CD4-positive, alpha-beta T cell treated with Interleukin-10 for 1 hour (primary cell): ENCODE measurements at places on chromosomes 5 and 9.

- no peak for DNase-seq
These were observed 141.5 kb upstream of the FBXL17 start for GRCh38 chr5:108523360-108523759.

DNA sequence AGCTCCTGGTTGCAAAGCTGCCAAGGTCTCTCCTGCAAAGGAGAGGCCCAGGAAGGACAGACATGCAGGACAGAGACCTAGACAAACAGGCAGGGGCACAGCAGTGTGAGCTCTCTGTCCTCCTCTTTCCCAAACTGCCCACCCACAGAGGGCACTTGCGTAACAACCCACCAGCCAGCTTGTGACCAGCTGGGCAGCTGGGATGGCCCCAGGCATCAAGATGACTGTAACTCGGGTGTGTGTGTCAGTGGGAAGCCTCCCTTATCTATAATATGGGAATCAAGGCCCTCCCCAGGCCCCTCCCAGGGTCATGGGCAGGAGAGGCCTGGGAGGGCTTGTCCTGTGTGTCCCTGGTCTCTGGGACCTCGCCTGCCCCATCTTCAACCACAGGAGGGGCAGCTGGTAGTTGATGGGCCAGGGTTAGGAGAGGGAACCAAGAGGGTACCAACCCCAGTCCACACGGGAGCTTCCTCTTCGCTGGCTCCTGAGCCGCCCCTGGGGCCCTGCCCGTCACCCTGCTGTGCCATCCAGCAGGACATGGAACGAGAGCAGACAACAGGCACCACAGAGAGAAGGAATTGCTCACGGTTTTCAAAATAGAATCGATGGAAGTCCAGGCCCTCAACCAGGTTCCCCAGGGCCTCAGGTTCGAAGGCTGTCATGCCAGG, 37.9 kb downstream of the SLC6A7 start:
- DNase-seq, result no peak

GRCh38 chr5:61582205-61582820, 250.3 kb downstream of the ZSWIM6 start:
- no peak for DNase-seq

DNA sequence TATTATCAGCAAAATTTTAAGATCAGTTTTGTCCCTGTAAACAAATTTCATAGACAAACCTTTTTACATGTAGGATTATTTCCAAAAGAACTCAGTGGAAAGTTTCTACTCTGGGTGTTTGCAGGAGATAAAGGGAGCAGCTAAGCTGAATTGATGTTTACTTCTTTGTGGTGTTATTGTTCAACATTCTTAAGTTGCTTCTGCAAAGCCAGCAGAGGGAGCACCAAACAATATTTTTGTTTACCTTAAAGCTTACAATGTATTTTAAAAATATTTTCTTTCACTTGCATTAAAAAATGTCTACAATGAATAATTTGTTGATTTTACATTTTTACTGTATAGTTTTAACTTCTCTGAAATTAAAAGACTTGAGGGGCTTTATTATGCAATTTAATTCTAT, 135.4 kb downstream of the ATG10 start:
- DNase-seq, result no peak

GRCh38 chr5:14234204-14234603, 91.1 kb downstream of the TRIO start:
- DNase-seq, result no peak

- DNase-seq, result no peak
These were observed 300.2 kb downstream of the NTRK2 start for GRCh38 chr9:84969736-84970135.

DNA sequence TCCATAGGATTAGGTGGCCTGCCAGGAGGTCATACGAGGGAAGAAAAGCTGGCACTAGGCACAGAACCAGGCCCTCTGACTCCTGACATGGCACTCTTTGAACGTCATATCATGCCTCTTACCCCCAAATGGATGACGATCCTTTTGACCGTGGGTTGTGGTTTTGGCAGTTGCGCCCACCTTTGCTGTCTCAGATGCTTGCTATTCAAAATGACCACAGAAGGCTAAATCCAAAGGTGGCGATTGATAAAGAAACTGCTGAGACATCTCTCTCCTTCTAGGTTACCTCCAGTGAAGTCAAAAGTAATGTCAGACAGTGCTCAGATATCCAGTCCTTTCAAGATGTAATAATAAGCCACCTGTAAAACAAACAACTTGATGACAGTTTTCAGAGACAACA, 385.0 kb downstream of the EFNA5 start:
- DNase-seq, result no peak

DNA sequence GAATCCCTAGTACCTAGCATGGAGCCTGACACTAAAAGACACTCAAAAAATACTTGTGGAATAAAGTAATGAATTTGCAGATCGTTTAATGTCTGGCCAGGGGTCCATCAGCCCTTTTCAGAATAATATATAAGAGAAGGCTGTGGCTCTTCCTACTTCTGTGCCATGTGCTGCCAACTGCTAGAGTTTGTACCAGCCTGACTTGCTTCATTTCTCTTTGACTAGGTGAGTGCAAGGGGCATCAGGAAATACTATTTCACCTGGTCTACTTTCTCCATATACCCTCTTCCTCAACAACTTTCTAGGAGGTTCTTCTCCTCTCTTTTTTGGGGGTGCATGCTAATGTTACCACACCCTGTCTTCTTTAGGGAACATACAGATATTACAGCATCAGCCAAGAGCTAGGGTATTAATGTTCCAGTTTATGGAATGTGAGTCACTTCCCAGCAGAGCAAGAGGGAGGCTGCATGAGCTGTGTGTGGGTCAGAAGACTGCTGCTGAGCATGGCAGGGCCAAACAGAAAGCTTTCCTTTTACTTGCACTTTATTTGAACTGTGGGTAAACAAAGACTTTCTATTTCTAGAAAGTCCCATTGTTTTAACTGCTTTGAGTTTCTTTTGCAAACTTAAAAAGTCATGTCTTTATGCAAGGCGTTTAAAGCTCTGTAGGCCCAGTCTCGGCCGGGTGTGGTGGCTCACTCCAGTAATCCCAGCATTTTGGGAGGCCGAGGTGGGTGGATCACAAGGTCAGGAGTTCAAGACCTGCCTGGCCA, 158.9 kb downstream of the ADAMTSL1 start:
- DNase-seq, result no peak

- no peak for DNase-seq
These were observed 2.5 kb downstream of the SLC6A18 start for GRCh38 chr5:1227667-1228066.

DNA sequence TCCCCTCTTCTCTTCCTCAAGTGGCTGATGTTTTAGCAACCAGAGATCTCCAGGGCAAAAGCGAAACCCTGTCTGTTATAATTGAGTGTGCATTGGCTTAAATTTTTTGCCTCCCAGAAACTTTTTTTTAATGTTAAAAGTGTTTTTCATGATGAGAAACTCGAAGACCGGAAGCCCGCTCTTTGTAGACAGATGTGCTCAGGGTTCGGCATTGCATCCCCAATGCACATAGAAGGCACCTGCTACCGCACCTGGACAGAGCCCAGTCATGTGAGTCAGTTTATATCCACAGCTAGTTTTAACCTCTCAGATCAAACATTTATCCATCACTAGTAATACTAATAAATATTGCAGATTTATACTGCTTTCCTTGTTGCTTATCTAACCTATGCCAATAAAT, 19.5 kb upstream of the NADK2 start:
- no peak for DNase-seq

DNA sequence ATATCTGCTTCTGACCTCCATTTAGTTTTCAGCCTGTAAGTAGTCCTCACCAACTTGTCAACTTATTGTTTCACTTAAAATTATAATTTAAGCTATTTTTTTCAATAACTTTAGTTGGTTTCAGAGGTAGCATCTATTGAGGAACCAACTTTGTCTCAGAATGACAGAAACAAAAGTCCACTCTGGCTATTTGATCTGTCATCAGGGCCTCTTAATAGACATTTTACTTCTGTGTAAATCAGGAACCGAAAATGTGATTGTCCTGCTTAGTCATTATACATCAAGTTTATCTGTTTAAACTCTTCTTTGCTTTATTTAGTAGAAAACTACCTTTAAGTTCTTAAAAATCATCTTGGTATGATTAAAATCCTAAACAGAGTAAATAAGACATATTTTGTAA, 820.8 kb upstream of the EDIL3 start:
- no peak for DNase-seq

GRCh38 chr9:86275962-86276361, 6.4 kb downstream of the ISCA1 start:
- no peak for DNase-seq

GRCh38 chr9:100927763-100928162, 100.8 kb upstream of the PLPPR1 start:
- DNase-seq, result no peak

DNA sequence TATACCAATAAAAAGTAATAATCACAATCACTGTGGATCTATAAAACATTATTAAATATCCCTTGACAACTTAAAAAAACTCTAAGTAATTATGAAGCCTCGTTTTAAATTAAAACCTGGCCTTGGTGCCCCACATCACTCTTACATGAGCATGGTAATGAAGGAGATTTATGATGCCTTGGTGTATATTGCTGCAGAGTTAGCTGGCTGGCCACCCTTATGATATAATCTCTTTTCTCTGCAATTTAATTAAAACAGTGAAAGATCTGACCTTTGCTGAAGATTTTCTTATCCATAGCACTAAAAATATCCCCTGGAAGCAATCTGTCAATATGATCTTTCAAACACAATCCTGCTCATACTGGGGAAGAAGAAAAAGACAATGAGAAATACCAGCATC, 48.8 kb upstream of the PCSK1 start:
- DNase-seq, result no peak

DNA sequence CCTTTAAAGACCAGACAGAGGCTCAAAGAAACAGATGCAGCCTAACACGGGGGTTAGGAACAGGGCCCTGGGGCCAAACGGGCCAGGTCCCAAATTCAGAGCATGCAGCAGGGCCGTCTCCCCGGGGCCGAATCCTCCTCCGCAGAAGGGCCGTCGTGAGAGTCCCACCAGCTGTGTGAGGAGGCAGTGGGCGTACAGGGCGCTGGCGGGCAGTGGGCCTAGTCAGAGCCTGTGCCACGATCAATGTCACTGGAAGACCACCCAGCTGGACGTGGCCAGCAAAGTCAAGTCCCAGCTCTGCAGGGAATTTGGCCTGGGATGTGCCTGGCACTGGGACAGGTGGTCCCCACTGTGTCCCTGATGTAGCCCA, 15.8 kb upstream of the FCN2 start:
- DNase-seq, result no peak

DNA sequence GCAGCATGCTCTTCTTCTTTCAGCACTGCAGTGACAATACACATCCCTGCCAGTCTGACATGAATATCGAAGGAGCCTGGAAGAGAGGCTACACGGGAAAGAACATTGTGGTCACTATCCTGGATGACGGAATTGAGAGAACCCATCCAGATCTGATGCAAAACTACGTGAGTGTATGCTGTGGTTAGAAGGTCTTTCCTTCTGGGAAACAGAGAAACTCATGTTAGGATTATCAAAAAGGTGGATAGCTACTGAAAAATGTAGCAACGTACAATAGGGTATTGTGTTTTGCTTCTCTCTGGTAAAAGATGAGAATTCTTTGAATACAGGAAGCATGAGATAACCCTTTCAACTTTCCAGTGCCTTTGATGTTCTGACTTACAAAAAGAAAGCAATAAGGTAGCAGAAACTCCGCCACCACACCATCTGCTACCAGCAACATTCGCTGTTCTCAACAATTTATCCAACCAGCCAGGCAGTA, 133.3 kb downstream of the PCSK5 start:
- DNase-seq, result peak; percentile 68

GRCh38 chr9:69181908-69182353, 7.9 kb downstream of the TJP2 start:
- DNase-seq, result no peak

DNA sequence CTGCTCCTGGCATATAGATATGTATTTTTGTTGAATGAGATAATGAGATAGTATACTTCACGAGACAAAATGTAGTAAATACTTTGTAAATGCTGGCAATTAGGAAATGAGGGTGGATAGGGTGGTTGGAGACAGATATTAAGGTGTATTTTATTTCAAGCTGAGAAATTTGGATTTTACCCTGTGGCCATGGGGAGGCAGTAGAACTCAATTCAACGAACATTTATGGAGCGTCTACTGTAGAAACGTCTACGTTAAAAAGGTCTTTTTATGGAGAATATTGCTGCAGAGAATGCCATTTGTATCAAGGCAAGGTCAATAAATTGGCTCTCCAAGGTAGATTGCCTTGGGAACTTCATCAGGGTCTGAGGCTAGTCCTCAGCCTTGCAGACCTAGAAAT, 21.5 kb upstream of the RALGPS1 start:
- no peak for DNase-seq

DNA sequence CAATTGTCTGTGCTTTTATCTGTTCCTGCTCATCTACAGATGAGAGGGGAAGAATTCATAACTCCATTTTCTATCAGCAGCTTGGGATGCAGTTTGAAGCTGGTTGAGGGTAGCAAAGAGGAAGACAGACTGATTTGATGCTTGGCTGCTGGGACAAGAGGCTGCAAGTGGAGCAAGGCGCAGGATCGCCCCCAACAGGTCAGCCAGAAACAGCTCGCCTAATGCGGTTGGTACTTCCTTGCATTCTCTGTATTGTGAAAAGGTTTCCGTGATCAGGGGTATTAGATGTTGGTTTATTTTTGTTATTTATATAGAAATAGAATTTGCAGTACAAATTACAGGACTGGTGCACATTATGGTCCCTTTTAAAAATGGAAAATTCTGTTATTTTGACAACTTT, 40.6 kb downstream of the ZNF883 start:
- no peak for DNase-seq

GRCh38 chr9:2086116-2086515, 71.0 kb downstream of the SMARCA2 start:
- no peak for DNase-seq

- DNase-seq, result no peak
These were observed 136.7 kb upstream of the EFNA5 start for GRCh38 chr5:107807431-107807830.

DNA sequence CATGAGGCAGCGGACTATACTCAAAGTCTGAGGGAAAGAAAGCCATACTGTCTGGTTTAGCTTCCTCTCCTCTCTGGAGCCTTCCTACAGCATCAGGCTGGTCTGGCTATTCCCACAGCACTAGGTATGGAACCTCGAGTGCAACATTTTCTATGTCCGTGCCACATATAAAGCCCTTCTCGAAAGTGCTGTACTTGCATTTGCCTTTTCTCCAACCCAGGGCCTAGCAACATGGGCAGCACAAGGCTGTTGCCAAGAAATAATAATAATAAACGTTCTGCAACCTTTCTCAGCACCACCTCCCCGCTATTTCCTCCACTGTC, 804 bp downstream of the MED10 start:
- peak; percentile 16 for DNase-seq
